ENCODE measurements at places on chromosomes 1 and 21.

GRCh38 chr1:25137106-25137505, 95.2 kb downstream of the SYF2 start:
- no peak for DNase-seq

DNA sequence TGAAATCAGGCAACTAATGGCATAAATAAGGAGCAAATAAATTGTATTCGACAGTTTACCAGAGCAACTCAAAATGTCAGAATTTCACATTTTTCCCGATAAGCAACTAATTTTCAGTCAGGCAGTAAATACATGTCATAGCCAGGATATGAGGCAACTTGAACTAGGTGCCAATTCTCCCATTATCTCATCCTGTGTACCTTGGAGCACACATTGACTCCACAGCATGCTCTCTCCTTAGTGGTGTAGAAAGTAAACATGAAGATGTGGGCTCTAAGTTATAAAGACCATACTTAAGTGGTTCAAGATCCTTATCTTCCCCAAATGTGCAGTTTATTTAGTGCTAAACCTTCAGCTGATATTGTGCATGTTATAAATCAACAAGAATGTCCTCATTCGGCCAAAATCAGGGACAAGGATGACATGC, 197.8 kb downstream of the VAV3 start:
- DNase-seq, result no peak

- no peak for DNase-seq
Measured at GRCh38 chr1:67801903-67802302, 31.4 kb downstream of the GNG12 start.

DNA sequence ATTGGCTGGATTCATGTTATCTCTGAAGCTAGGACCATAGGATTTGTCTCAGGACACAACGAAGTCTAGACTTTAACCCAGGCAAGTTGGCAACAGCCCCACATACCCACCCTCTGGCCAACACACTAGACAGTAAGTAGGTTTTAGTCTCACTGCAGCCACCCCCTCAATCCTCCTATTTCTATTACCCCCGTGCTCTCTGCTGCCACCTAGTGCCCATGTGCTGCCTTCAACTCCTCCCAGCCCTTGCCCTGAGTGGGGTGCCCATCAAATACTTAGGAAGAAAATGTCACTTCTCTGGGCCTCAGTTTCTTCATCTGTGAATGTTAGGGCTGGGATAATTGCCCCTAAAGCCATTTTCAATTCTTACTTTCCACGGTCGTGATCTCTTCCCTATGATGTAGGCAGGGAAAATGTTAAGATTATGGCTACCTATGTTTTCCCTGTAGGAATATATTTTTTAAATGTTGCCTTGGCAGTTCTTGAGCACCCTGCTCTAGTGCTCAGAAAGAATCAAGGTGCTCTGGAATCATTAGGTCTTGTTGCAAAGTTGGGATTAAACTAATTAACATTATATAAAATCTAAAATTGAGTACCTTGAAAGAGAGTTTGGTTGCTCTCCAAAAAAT, 213.0 kb downstream of the LMX1A start:
- no peak for DNase-seq

GRCh38 chr1:2050461-2050792, 216 bp downstream of the PRKCZ start:
- DNase-seq, result no peak

GRCh38 chr1:33338048-33338439, 17.1 kb upstream of the A3GALT2 start:
- no peak for DNase-seq

- no peak for DNase-seq
Measured at GRCh38 chr1:77475641-77476040, 193.8 kb downstream of the AK5 start.

DNA sequence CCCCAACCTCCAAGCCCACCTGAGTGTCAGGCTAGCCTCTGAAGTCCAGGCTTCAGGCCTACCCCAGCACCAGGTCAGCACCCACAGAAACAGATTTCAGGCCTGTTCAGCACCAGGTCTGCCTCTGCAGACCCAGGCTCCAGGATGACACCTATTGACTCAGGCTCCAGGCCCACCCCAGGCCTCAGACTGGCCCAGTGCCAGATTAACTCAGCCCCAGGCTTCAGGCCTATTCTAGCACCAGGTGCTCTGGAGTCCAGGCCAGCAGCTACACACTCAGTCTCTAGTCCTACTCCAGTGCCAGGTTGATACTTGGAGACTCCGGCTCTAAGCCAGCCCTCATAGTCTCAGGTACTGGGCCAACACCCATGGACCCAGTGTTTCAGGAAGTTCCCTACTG, 541.7 kb upstream of the PBX1 start:
- no peak for DNase-seq

- no peak for DNase-seq
Measured at GRCh38 chr1:15212954-15213291, 34.1 kb upstream of the FHAD1 start.

GRCh38 chr1:76639181-76639580, 228.1 kb upstream of the ST6GALNAC5 start:
- no peak for DNase-seq

- no peak for DNase-seq
Measured at GRCh38 chr1:194717941-194718340, 1531.5 kb upstream of the B3GALT2 start.

DNA sequence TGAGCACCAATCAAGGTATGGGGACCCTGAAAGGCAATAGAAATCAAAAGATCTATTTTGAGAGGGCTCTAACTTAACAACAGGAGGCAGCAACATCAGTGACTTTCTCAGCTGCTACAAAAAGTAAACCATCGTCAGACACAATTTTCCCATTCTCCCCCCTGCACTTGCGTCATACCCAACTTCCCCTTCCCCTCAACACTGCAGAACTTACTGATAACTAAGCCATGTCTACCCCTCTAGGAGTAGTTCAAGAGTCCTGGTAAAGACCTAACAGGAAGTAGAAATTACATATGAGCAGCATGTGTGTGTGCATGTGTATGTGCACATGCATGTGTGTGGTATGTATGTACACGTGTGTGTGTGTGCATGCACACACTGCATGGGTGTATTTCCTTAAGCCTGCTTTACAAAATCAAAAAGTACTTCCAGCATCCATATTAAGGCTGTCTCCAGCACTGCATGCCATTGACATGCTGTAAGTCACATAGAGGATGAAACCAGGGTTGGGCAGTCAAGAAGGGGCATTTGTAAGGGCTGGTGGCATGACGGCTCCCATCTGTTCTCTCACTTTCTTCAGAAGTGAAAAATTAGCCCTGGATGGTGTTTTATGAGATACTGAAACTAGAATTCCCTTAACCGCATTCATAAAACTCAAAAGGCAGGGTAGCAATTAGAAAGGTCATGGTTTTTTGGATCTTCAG, 460.1 kb upstream of the RUNX1 start:
- no peak for DNase-seq

- no peak for DNase-seq
Measured at GRCh38 chr1:184716158-184716557, 38.5 kb downstream of the EDEM3 start.

DNA sequence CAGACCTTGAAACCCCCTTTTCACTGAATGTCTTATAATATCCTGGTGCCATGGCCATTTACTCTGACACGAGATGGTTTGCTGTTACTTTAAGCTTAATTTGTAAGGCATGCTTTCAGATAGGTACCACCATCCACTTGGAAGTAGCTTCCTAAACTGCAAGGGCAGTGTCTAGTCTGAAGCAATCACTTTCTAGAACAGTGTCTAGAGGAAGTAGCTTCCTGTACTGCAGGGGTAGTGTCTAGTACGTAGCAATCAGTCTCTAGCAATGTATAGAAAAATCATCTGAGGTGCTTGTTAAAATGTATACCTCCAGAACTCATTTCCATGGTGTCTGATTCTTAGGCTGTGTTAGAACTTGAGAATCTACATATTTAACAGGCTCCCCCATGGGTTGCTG, 42.5 kb downstream of the ZBTB40 start:
- no peak for DNase-seq

DNA sequence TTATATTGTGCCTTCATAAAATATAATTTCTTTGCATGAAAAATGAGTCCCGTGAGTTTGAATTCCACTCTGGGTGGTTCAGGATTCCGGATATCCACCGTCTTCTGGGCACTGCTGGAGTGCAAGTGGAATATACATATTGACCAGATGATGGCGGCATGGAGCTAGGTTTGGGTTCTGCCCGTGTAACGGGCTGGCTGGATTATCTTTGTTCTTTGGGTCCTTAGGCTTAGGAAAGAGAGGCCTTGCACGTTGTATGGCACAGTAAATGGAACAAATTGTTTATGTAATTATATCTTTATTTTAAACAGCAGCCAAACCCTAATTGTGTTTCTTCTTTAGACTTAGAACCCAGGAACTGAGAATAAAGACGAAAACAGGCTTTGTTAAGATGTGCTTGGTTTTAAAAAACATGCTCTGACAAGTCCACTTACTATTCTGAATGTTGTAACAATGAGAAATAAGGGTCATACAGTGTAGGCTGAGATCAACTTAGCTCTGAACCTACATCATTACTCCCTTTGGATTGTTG, 13.5 kb upstream of the ACBD6 start:
- no peak for DNase-seq

GRCh38 chr1:59595774-59596173, 219.0 kb upstream of the HOOK1 start:
- DNase-seq, result no peak

DNA sequence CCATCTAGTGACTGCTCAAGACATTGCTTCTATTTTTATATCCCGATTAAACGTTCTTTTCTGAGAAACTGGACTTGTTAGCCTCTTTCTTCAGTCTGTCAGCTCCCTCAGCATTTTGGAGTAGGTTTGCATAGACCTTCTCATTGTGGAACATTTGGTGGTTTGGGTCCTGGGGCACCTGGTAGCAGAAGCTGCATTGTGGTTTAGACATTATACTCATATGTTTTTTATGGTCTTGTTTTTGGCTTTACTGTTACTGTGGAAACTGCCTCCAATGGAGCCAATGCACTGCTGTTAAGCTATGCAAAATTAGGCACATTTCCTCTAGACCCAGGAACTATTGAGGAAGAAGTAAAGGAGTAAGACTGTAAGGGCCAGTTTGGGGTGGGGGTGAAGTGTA, 36.7 kb upstream of the LRRC8B start:
- DNase-seq, result no peak

DNA sequence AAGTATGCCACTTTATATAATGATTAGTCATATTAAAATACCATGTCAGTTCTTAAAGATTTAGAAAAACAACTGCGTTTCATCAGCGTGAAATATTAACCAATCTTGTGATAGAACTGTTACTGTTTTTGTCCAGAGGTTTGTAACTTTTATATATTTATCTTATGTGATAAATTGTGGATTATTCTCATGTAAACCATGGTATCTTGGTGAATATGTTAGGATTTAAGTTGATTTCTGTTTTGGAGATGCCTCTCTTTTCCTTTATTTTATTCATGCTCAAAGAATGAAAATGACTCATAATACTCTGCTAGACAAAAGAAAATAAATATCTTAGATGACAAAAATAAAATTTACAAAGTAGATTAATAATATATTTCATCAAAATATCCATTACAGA, 88.4 kb downstream of the ADGRL4 start:
- DNase-seq, result no peak

DNA sequence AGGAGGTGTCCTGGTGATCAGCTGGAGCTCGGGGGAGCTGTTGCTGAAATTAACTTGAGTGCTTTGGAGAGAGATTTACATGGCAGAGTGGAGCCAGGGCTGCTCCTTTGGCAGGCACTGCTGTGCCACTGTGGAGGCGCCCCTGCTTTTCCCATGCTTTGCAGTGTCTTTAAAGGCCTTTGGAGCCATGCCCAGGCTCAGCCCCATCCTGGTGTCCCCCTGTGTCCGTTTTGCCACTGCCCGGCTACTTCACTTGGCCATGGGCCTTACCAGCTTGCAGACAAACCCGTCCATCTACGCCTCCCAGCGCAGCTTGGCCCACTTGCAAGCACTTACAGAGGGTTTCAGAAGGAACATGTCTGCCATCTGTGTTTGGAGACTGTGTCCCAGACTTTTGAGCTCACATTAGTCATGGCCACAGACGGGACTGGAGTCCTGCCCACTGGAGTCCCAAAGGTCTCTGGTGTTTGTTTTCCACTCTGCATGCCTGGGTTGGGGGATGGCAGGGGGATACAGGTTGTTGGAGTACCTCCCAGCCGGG, 18.2 kb upstream of the LAMTOR5 start:
- no peak for DNase-seq

DNA sequence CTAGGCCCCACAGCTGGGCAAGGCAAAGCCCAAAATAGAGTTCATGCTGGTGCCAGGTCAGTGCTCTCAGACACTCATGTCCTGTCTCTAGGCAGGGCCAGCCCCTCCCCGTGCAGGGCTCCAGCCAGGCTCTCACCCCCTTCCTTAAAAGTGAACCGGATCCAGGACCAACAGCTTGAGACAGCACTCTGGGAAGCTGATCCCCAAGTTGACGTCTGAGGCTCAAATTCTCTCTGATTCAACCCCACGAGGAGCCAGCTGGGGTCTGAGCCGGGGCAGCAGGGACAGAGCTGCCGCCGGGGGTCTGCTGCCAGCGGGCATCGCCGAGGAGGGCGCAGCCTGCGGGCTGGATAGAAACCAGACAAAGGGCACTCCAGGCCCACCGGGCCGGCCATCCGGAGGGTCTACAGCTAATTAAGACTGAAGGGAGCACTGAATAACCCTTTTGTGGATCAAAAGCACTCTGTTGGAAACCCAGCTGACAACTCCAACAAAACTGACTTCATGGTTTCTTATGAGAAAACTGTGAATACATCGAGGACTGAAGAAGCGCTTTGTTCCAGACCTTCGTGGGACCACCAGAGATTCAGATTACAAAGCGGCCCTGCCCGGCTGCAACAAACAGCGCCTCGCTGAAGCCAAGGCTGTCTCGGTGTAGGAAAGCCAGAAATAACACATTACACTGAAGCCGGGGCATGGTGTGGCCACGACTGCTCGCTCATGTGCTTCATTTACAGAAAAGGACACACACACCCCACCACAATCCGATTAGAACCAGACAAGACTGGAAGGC, 95.8 kb downstream of the PSMG1 start:
- no peak for DNase-seq

DNA sequence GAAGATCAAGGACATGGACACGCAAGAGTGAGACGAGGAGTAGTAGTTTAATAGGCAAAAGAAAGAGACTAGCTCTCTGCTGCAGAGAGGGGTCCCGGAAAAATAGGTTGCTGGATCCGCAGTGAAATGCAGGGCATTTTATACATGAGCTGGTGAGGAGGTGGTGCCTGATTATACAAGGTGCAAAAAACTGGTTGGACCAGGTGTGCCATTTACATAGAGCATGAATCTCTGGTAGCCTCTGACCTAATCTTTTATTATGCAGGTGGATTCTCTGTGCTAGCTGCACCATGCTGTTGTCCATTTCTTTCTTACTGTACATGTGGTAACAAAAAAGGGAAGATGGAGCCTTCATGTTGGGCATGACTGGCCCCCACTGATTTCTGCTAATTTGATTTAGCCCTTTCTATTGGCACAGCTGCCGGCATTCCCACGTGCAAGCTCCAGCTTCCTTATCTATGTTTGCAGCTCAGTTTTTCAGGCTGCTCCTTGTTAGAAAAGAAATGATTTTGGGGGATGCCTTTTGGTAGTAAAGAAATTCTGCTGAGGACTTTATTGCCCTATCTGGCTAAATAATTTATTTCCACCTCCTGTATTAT, 548.1 kb downstream of the BRINP3 start:
- no peak for DNase-seq
